ENCODE measurements at places on chromosomes 6 and 20.

DNA sequence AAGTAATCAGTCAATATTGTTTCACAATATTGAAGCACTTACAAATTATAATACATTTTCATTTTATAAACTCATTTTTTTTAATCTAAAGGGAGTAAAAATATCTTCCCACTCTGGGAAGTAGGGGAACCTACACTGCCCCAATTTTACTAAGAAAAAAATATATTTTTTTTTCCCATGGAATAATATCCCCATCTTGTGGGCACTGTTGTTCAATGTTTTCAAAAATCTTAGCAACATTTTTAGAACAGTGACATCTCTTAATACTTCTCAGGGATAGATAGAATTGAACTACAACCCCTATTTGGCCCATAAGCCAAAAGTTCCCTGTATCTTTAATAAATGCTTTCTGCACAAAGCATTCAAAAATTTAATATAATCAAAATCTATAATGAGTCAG lies 42.9 kb downstream of the ARHGAP18 start:
- DNase-seq = no peak

GRCh38 chr6:95286874-95287273 lies 290.5 kb upstream of the MANEA start:
- no peak for DNase-seq

- no peak for DNase-seq
Measured at GRCh38 chr6:156691018-156691417, 86.2 kb upstream of the ARID1B start.

DNA sequence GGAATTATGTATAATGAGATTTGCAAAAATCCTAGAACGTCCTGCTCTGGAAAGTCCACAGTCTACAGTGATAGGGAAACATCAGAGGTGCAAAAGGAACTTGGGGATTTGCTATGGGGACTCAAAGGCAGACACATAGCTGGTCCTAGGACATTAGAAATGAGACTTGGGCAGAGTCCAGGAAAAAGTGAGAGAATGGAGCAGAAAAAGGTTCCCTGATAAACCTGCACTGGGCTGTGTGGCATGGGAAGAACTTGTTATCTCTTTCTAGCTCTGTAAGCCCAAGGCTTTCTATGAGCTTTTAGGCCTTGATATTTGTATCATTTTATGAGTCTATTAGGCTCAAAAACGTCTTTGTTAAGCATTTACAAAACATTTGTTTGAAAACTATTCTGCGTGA lies 15.2 kb downstream of the PRND start:
- no peak for DNase-seq

GRCh38 chr6:56096946-56097621 lies 150.3 kb downstream of the COL21A1 start:
- DNase-seq = peak; percentile 77

DNA sequence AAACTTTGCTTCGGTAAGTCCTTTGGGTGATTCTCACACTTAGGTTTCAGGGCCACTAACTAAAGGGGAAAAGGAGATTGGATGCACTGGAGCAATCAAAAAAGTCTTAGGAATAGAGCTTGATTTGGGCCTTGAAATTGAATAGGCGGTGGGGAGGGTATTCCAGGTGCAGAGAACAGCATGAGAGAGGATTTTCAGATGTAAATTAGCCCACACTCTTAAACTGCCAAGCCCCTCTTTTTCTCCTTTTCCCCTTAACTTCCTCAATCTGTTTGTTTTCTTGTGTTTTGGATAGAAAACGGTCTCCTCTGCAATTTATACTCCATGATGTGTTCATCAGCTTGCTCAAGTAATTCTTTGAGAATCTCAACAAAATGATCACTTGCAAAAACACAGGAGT lies 62.1 kb upstream of the RIPOR2 start:
- DNase-seq = no peak

- DNase-seq = no peak
Measured at GRCh38 chr6:143394389-143394788, 56.1 kb downstream of the ADAT2 start.
